Naive thymus-derived CD8-positive, alpha-beta T cell (primary cell): ENCODE measurements at places on chromosomes 3 and 15. TPM values are rescaled to one million over a fixed set of nuclear protein-coding genes. Genes with fewer than 3 reads are reported as not detected.

- H3K36me3 ChIP-seq: peaks cover 57% of the 10 kb centered on the region
- no peak overlapping the region for H3K27ac ChIP-seq
- no peaks in the 10 kb centered on the region for H3K27me3 ChIP-seq
- no peak overlapping the region for H3K4me3 ChIP-seq
These were observed 31.3 kb downstream of the SHQ1 start for GRCh38 chr3:72816862-72817355.

- no peak for DNase-seq
- no peaks in the 10 kb centered on the region for H3K36me3 ChIP-seq
- H3K27ac ChIP-seq: no peak overlapping the region
- peaks cover 2% of the 10 kb centered on the region for H3K27me3 ChIP-seq
These were observed 3.0 kb upstream of the STRA6 start for GRCh38 chr15:74205582-74205947.

Gene CDC25A
- not detected for total RNA-seq

Gene MAGEF1
- total RNA-seq: 23.7 TPM

DNA sequence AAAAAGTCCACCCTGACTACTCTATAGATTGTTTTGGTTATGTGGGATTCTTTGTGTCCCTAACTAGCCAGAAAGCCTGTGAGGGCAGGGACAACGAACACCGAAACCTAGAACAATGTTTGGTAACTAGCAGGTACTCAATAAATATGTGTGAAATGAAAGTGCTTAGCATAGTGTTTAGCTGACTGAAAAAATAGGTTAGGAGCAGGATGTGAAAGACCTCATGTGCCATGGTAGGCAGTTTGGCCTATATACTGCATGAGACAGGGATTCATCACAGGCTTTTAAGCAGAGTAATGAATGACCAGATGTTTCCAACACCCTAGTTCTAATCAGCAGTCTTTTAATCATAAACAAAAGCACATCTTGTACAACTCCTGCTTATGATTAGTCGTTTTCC, 64.2 kb downstream of the MYO5A start:
- H3K4me3 ChIP-seq: peak overlapping the region; percentile 16
- peak overlapping the region; percentile 7 for H3K27ac ChIP-seq
- H3K4me1 ChIP-seq: peaks cover 33% of the 10 kb centered on the region
- no peaks in the 10 kb centered on the region for H3K27me3 ChIP-seq
- no peak for DNase-seq
- H3K36me3 ChIP-seq: peaks cover 13% of the 10 kb centered on the region
